Suppressor macrophage (primary cell): ENCODE measurements at places on chromosomes 1 and 21.
A peak's percentile ranks its signal among the peaks of the same experiment; 100 is the strongest.

GRCh38 chr1:221118176-221118937, 239.1 kb downstream of the HLX start:
- DNase-seq: no peak

DNA sequence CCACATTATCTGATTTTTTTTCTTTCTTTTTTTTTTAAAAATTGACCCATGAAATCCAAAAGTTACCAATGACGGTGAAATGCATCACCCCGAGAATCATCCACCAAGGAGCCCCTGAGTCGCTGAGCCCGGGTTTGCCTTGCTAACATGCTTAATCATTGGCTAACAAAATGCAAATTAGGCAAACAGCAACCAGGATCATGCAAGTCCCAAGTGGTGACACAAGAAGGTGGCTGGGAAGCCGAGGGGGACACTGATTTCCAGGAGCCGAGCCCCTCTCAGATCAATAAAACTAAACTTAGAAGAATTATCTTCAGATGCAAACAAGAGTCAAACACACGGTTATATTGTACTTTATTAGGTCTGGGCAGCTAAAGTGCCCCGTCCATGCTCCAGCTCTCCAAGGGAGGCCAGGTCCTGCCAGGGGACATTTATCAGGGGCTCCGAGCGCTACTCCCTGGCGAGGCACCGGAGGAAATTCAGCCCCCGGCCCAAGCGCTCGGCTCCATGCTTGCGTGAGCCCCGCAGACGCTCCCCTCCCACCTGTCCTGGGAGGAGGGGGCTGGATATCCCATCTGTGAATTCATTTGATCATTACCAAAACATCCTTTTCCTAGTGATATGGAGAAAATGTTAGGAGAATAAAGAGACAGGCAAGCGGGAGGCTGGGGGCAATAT, 154.1 kb downstream of the NPHP4 start:
- DNase-seq: no peak

DNA sequence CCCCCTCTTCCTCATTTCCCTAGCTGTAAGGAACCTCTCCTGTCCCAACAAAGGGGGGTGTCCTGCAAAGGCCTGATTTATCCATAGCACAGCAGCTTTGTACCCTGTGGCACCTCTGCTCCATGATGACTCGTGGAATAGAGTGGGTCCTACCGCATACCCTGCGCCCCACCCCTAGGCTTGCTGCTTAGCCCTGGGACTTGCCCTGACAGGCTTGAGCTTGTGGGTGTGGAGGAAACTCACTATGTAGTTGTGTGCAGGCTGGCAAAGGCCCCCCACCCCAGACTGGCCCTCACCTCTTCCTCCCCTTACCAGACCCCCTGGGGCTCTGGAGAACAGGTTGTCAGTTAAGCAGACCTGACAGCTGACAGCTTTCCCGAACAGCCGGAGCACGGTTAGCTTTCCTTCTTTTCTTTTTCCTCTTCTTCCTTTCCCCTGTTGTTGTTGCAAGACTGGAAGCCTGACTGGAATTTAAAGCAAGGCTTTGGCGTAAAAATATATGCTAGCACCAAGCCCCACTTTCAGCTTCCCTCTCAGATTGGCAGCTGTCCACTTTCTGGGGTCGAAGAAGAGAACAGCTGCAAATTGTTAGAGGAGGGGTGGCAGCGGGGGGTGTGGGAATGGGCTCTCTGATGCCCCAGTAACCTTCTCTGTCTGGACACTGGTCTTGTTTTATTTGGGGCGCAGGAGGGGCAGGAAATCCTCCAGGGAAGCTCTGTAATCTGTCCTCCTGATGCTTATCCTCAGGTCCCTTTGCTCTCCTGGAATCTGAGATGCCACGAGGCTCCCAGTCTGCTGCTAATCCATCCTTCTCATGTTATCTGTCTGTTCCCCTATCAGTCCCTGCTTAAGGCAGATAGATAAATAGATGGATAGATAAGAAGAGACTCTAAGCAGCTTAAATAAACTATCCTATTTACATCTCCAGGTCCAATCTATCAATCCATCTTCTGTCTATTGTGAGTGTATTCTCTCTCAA, 134.6 kb downstream of the BRINP2 start:
- DNase-seq: no peak

GRCh38 chr1:190957565-190957964, 479.9 kb upstream of the BRINP3 start:
- DNase-seq: no peak

DNA sequence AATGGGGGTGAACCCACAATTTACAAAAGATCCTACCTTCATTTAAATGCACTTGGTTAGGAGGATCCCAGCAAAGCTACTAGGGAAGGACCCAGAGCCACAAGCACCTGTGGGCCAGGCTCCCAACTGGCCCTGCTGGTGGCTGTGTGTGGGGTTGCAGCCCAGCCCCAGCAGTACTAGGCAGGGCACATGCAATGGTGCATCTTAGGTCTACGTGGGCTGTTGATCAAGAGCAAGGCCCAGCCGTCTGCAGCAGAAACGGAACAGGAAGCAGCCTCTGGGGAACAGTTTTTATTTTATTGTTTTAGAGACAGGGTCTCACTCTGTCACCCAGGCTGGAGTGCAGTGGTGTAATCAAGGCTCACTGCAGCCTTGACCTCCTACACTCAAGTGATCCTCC, 134.1 kb upstream of the RAB4A start:
- DNase-seq: peak; percentile 68

- no peak for DNase-seq
Measured at GRCh38 chr1:65554829-65555228, 134.4 kb downstream of the LEPR start.

- no peak for DNase-seq
Measured at GRCh38 chr1:60949154-60949825, 133.1 kb upstream of the NFIA start.

DNA sequence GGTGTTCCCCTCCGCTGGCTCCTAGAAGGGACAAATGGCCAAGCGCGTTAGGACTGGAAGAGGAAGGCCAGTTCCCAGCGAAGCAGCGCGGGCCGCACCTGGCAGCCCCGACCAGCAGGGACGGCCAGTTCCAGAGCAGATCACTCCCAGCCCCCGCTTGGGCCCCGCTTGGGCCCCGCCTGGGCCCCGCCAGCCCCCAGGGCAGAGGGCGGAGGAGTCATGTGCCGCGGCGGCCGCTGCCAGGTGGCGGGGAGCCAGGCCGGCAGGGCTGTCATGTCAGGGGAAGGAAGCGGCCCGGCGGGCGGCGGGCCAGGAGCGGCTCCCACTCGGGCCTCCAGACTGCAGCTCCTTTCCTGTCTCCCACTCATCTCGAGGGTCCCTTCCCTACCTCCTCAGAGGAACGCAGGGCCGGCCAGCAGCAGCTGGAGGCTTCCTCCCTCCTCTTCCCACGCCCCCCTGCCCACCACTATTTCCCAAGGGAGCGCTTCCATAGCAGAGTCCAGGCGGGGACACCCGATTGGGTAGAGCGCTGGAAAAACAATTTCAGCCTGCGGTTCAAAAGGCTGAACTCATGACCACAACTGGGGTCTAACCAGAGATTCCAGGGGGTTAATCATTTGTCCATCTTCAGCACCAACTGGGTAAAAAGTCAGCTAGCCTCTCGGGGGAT, 16.5 kb downstream of the ZNF697 start:
- peak; percentile 72 for DNase-seq

GRCh38 chr1:154778944-154779343, 91.1 kb downstream of the KCNN3 start:
- no peak for DNase-seq

- no peak for DNase-seq
Measured at GRCh38 chr1:147341246-147341645, 98.8 kb downstream of the CHD1L start.

DNA sequence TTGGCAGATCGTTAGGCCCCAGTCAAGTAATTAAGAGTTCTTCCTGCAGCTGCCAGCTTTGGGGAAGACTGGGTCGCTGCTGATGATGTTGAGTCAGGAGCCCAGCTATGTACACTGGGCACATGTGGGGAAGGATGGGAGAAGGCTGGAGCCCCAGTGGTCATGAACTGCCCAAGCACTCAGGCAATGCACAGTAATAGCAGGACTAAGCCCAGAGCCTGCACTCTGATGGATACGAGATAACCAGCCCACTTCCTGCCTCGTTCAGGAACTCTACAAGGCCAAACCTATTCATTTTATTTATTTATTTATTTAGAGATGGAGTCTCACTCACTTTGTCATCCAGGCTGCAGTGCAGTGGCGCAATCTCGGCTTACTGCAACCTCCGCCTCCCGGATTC, 81.1 kb upstream of the BTG3 start:
- no peak for DNase-seq

- no peak for DNase-seq
Measured at GRCh38 chr1:96945509-96946084, 224.0 kb downstream of the PTBP2 start.

- no peak for DNase-seq
Measured at GRCh38 chr1:190243056-190243455, 234.6 kb downstream of the BRINP3 start.

DNA sequence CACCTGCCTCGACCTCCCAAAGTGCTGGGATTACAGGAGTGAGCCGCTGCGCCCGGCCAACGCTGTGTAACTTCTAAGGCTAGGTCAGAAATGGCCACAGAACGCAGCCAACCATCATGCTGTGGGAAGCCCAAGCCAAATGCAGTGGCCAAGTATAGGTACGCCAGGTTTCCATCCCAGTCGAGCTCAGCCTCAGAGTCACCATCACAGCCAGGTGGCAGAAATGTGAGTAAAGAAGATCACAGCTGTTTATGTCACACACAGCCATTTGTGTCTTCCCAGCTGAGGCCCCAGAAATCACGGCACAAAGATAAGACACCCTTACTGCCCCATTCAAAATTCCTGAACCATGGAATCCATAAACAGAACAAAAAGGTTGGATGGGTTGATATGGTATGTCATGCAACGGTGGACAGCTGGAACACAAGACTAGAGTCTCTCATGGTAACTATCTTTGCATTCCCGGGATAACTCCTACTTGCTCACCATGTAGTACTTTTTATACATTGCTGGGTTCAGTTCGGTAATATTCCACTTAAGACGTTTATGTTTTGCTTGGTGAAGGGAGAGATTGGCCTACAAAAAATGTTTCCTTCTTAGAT, 84.3 kb downstream of the SLC45A1 start:
- DNase-seq: no peak

DNA sequence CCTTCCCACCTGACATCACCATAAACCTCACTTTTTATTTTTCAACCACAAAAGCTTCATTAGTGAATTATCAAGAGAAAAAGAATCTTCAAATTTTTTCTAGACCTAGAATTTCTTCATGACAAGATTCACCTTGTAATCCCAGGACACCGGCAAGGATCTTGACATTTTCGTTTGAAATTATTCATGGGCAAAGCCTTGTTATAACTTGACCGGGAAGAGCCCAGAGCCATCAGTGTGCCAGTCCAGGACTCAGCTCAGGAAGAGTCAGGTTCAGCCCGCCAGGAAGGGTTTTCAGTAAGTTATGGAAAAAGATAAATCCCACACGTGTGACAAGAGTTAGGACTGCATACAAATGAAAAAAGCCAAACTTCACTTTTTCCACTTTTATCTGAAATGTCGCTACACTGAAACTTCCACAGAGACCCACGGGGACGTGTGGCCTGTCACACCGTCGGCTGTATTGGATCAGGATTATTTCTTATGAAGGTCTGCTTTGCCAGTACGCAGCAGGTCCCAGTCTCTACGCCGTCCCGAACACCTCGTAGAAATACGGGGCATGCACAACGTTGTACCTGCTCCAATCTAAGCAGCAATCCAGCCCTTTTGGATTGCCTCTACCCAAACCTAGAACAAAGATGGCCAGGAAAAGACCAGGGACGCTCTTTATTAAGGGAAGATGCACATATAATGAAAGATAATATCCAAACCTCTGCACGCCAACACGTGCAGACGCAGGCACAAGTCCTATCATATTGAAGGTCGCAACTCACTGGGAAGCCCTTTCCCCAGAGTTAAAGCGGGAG, 916 bp downstream of the F3 start:
- no peak for DNase-seq

- no peak for DNase-seq
Measured at GRCh38 chr1:36595921-36596320, 113.2 kb upstream of the CSF3R start.

DNA sequence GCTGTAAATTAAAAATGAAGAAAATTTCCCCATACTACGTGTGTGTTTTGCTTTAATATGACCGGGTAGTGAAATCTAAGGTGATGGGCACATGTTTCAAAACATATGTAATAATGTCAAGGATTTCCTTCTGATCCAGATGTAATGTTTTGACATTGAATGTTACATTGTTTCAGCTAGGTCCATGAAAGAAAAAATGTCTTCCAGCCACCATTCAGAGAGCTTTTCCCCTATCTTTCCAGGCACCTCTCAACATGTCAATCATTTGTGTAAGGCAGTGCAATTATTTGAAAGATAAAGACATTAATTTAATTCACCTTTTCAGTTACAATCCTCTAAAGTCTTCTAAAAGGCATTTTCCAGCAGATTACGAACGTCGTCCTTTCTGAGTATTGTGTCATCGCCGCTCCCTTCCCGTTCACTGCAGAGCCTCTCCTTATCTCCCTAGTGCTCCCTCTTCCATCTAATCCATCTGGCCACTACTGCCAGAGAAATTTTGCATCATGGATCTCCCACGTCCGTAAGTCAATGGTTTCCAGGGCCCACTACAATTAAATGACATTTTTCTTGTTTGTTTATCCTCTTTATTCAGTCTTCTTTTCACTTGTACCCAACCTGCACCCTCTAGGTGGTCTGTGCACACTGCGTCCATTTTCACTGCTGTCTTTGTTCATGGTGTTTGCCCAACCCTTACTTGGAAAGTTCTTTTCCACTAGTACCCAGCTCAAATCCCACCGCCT, 1.3 kb upstream of the VAMP3 start:
- DNase-seq: no peak

DNA sequence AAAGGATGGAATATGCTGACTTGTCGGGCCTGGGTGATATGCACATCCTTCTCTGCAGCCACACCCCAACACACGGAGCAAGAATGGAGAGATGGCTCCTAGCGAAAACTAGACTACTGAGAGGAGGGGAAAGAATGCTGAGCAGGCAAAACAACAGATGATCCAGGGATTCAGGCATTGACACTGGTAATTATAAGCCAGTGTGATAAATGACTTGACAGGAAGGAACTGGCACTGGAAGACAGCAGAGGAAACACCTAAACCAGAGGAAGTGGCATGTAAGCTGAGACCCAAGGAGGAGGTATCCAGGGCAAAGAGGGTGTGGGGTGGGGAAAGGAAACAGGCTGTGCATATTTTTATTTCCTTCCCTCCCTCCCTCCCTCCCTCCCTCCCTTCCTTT, 31.7 kb upstream of the KHDRBS1 start:
- no peak for DNase-seq

DNA sequence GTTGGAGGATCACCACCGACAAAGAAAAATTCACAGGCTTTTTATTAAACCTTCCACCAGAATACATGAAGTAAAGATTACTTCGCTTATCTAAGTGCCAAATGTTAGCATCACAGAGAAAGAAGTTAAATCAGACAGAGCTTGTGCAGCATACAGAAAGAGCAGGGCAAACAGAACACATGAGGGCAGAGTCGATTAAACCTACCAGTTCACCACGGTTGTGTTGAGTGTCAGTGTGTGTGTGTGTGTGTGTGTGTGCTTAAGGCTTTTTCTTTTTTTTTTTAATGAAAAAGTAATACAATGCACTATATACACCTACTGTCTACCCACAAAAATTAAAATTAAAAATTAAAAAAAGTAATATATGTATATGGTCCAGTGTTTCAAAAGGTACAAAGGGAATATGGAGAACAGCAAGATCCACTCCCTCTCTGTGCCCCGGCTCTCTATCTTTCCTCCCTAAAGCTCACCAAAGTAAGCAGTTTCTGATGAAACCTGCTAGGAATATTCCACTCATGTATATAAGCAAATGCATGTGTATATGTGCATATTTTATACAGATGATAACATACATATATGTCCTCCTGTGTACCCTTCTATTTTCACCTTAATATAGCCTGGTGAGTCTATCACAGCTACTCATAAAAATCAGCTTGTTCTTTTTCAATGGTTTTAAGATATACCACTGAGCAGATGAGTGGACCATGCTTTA, 17.7 kb downstream of the YIPF1 start:
- DNase-seq: no peak
